NCI-H526 (cell line): ENCODE measurements at places on chromosomes 13 and 19.

GRCh38 chr19:44759083-44759804 is 10.7 kb downstream of the BCL3 start:
- DNase-seq, result no peak

- DNase-seq, result no peak
Observed at GRCh38 chr13:60572003-60572798, 175.2 kb downstream of the TDRD3 start.

DNA sequence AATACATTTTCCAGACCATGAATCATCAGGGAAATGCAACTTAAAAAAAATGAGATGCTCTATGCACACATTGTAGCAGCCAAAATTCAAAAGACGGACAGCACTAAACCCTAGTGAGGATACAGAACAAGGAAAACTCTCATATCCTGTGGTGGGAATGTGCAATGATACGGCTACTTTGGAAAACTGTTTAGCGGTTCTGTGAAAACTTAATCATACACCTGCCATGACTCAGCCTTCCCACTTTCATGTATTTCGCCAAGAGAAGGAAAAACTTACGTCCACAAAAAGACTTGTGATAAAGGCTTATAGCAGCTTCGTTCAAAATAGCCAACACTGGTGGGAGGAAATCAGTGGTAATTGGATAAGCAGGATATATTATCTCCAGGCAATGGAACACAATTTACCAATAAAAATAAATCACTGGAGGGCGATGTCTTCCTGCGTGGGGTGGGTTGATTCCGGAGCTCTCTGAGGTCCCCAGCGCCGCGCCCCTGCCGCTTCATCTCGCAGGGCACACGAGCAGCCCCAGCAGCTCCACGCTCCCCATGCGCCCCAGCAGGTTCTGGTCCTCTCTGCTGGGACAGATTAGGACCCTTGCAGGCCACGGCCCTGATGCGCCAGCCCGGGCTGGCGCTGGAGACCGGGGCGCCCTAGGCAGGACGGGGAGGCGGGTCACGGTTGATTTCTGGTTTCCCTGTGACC is 97.2 kb upstream of the ARHGEF7 start:
- no peak for DNase-seq

GRCh38 chr13:98333486-98333885 is 156.4 kb upstream of the RNF113B start:
- DNase-seq, result peak; percentile 80

DNA sequence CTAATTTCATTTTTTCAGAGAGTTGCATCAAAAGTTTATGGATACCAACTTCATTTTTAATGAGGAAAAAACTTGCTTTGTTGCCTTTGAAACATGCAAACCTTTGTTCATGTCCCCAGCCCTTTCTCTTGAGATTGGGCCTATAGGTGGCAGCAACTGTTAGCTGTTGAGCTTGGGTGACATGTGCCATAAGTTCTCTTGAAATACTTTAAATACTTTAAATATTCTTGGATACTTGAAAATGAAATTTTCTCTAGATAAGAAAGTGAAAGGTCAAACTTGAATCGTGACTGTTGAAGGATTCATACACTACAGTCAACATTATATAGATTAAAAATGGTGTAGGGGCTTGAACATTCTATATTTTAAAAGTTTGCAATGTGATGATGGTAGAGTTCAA is 294.9 kb downstream of the NDFIP2 start:
- peak; percentile 17 for DNase-seq

- DNase-seq, result no peak
Observed at GRCh38 chr13:40480915-40481516, 185.4 kb downstream of the FOXO1 start.

GRCh38 chr19:11519138-11519537 is 9.8 kb downstream of the ECSIT start:
- no peak for DNase-seq

DNA sequence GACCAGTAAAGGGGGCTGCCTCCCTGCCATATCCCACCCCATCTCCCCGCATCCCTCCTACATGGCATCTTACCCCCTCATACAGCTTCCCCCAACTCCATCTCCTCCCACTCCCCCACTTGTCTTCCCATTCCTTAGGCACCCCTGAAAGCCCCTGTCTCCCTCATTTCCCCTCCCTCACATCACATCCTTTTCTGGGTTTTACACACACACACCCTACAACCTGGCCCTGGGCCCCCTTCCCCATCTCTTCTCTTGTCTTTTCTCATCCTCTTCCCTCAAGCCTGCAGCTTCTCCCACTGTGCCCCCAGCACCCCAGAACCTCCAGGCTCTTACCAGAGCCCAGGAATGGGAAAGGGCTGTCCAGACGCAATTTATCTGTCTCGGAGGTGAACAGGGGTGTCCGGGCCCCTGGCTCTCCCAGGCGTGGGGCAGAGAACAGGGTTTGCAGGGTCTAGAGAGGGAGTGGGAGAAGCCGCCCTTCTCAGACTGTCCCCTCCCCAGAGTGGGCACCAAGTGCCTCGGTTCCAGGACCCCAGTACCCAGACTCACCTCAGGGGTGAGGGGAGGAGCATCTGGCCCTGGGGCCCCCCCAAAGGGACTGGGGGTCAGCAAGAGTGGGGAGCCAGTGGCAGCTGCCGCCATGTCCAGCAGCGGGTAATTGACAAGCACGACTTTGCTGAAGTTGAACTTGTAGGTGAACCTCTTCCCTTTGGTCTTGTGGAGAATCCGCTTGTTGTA is 19.4 kb downstream of the ERFL start:
- DNase-seq, result no peak

GRCh38 chr13:53821632-53822031 is 793.0 kb downstream of the OLFM4 start:
- no peak for DNase-seq

DNA sequence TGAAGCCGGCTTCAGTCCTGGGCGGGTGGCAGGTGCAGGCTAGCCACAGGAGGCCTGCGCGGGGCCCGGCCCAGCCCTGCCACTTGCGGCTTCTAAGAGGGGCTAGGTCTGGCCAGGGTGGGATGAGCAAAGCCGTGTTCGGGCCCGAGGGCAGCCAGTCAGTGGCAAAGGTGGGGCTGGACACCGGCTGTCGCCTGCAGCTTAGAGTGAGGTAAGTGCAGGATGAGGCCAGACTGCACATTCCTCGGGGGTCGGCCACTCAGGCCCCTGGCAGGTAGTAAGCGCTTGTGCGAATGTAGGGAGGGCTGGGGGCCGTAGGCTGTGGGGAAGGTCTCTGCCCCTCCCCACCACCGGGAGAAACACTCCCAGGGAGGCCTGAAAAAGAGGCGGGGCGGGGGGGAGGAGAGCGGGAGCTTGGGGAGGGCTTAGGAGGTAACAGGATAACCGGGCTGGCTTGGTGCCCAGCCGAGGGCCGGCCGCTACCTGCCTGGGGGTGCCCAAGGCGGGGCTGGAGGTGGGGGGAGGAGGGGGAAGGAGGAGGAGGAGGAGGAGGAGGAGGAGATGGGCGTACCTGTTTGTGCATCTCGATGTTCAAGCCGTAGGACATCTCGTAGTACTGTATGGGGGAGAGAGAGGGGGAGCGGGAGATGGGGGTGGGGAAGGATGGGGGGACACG is 6.4 kb downstream of the TLE5 start:
- DNase-seq, result no peak

- DNase-seq, result no peak
Observed at GRCh38 chr13:45809801-45810394, 41.7 kb downstream of the SIAH3 start.

DNA sequence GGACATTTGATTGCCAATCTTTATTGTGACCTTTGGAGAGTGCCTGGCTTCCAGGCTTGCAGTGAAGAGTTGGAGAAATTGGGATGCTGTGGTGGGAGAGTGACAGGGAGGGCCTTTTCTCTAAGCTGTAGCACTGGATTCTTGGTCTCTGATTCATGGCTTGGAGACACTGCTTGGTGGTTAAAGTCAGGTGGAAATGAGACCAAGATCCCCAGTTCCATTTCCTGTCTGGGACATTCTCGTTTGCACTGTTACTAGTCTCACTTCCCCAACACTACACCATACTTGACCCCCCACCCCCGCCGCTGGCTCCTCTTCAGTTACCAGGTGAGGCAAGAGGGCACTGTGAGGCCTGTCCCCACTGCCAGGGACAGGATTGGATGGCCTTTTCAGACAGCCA is 2.9 kb downstream of the SUPT5H start:
- DNase-seq, result no peak

DNA sequence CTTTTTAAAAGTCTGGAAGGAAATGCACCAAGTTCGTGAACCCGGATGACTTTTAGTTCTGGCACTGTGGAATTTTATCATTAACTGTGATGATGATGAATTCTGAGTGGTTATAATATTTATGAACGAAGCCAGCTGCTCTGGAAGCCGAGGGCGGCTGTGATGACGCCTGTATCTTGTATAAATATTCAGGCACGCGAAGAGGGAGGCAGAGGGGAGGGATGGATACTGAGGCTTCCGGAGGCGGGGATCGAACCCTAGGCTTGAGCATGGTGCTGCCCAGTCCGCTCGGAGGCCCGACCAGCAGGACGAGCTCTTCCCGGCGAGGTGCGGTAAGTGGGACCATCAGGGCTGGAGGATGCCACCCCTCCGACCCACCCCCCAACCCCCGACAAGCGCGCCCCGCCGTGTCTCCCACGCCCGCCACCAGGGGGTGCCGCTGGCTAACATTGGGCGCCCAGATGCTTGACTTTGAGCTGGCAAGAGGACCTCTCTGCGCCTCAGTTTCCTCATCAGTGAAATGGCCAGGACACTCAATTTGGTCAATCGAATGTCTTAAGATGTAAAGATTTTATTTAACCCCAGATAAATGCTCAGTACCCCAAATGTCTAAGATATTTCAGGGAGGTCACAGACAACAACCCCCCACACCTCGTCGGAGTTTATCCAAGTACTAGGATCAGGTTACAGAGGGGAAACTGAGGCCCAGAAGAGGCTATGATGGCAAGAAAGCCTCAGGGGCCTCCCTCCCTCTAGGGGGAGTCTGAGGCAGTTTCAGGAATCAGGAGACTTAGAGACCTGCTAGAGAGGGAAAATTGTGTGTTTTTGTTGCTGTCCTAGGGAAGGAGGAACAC is 4.5 kb upstream of the RAB3A start:
- no peak for DNase-seq

DNA sequence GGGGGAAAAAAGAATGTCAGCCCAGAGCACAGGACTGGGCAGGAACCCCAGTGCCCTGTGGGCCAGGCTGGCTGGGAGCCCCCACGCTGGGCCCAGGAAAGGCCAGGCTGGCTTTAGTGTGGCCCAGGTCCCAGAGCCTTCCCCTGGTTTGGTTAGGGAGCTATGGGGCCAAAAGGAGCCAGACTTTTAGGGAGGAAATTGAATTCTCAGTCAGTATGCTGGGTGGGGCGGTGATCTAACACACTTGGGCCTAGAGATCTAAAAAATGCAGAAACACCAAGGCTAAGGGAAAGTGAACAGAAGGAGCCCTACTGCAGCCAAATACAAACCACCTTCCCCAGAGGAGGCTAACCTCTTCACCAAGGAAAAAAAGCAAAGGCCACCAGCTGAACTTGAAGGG is 137.5 kb downstream of the CRYL1 start:
- DNase-seq, result no peak

DNA sequence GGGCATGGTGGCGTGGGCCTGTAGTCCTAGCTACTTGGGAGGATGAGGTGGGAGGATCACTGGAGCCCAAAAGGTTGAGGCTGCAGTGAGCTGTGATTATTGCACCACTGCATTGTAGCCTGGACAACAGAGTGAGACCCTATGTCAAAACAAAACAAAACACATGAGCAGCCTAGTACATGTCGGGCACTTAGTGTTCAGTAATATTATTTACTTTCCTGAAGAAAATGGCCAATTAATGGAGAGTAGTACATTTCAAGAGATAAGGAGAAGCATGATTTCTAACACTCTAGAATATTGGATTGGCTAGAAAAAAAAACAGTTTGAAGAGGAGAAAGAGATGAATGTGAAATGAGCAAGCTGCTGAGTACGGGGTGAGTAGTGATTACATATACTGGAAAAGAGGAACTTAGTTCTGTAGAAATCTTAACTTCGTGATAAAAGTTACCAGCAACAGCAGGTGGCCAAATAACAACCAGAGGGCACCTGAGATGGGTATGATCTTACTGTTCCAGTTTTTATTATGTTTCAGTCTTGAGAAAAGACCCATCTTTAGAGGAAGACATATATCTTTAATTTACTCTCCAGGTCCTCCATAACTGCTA is 36.2 kb downstream of the SPATA13 start:
- DNase-seq, result no peak

- DNase-seq, result no peak
Observed at GRCh38 chr19:10768936-10769335, 51.1 kb downstream of the DNM2 start.

- DNase-seq, result no peak
Observed at GRCh38 chr19:16536130-16536529, 6.1 kb downstream of the CHERP start.

DNA sequence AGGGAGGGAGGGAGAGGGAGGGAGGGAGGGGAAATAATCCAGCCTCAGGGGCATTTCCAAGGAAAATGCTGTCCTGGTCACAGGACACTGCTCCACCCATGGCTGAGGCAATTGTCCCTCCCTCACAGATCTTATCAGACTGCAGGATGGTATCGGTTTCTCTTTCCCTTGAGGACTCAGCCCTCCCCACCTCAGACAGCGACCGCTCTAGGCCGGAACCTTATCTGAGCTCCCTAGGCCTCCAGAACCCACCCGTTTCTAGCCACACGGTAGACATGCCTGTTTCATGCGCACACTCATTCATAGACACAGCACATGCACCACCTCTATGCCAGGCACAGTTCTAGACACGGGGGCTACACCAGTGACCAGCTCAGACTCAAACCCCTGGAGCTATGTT is 10.0 kb upstream of the IZUMO2 start:
- DNase-seq, result no peak

- peak; percentile 12 for DNase-seq
Observed at GRCh38 chr13:80945328-80945727, 604.4 kb upstream of the SPRY2 start.

GRCh38 chr13:24264976-24265375 is 44.4 kb upstream of the C1QTNF9 start:
- DNase-seq, result no peak

GRCh38 chr19:28883241-28883693 is 329.7 kb downstream of the UQCRFS1 start:
- DNase-seq, result no peak

DNA sequence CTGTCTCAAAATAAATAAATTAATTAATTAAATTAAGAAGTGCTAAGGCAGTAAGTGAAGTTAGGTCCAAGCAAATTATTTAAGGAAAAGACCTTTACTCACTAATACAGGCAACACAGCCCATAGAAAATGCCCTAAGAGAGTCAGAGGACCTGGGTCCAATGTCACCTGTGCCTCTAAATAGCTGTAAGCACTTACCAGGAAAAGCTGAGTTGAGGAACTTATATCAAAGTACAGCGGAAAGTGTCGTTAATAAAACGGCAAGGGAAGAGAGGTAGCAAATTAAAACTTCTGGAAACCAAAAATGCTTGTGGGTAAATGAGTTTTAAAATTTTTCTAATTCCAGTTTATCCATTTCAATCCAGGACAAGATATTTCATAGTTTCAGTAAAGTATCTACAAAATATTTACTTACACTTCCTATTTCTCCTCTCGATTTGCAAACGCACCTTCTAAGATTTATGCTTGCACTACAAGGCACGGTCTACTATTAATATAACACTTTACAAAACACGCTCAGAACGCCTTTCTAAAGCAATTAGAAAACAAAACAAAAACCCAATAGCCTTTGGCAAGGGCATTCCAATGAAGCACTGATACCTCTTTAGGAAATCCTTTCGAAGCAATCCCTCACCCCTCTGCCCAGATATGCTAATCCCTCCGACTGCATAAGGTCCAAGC is 963 bp downstream of the VPS36 start:
- DNase-seq, result peak; percentile 57

GRCh38 chr13:81406022-81406421 is 1065.1 kb upstream of the SPRY2 start:
- DNase-seq, result no peak

- DNase-seq, result no peak
Observed at GRCh38 chr13:88622362-88622973, 951.3 kb downstream of the SLITRK5 start.
